NCI-H446 treated with DMSO at 0.1 percent for 48 hours (cell line): ENCODE measurements at places on chromosomes 1 and 21.

DNA sequence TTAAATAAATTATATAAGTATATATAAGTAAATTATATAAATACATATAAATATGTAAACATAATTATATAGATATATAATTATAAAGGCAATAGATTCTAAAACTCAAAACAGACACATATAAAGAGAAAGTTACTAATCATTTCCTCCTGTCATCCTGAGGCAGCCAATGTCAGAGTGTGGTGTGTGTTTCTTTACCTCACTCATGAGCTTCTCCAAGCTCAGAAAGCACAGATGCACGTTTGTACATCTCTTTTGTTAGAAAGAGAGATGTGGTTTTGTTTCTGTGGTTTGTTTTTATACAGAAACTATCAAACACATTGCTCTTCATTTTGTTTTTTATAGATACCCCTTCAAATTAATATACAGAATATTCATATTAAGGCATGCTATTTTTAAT is 594.8 kb downstream of the USP25 start:
- no peak for DNase-seq

DNA sequence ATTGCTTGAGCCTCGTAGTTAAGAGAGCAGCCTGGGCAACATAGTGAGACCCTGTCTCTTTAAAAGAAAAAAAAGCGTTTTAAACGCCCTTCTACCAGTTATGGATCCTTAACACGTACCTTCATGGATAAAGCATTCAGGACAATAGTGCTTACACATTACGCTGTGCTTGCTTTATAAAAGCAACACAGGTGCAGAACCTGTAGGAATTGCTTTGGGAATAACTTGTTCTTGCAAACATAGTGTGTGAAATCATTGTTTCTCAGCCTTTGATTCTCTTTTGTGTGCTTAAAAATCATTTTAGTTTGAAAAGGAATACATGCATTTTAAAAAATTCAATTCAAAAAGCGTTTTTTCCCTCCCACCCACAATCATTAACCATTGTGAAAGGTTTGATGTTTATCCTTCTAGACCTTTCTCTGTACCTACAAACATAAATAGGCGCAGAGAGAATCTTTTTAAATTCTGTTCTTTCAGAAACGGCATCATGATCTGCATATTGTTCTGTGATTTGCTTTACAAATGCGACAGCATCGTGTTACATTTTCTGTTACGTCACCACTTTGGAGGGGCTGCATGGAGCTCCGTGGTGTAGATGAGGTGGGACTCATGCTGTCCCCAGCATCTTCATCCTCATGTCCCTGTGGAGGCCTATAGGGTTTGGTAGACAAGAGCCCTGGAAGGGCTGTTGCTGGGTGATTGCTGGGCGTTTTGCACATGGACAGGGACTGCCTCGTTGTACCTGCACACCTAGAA is 54.6 kb downstream of the SPSB1 start:
- DNase-seq: no peak

DNA sequence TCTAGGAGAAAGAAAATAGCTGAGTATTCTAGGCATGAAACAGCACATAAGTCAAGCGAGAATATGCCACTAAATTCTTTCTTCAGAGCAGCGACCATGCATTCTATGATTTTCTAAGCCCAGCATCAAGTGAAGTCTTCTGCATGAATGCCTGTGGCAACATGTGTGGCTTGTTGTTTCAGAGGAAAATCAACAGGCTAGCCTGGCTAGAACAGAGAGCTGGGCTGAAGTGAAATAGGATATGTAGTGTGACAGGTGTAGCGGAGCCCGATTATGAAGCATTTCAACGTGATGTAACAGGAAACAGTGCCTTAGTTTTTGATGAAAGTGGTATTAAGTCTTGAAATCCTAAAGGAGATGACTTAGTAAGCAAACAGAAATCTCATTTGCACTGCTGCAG is 7.0 kb downstream of the CSDE1 start:
- no peak for DNase-seq

DNA sequence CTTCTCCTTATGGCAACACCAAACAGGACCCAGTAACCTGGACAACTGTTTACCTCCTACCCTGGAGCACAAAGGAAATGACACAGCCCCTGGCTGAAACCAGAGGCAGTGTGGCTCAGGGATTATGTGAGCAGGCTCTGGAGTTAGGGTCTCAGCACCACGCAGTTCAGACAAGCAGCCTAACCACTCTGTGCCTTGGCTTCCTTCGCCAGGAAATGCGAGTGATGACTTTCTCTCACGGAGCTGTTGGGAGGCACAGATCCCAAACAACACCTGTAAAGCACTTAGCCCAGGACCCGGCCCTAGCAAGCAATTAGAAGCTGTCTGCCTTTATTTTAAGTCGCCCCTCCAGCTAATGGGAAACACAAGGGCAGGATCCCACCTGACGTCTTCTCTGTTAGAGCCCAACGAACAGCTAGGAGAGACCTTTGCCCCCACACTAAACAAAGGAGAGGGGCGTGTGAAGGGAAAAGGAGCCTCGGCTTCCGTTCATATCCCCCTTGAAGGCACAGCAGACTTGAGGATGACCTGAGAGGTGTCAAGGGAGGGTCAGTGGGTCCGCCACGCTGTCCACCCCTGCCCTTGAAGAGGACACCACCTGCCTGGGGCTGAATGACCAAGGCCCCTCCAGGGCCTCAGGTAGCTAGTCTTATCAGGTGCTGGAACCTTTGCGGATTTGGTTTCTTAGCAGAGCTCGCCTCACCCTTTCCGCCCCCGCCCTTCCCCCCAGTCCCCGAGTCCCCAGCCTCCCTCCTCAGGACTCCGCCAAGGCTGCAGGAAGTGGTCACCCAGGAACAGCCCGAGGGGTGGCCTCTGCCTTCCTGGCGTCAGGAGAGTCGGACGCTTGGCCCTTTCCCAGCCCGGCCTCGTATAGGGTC is 860 bp downstream of the TMEM63A start:
- no peak for DNase-seq

GRCh38 chr1:236181059-236181458 is 38.7 kb downstream of the GPR137B start:
- DNase-seq: no peak

DNA sequence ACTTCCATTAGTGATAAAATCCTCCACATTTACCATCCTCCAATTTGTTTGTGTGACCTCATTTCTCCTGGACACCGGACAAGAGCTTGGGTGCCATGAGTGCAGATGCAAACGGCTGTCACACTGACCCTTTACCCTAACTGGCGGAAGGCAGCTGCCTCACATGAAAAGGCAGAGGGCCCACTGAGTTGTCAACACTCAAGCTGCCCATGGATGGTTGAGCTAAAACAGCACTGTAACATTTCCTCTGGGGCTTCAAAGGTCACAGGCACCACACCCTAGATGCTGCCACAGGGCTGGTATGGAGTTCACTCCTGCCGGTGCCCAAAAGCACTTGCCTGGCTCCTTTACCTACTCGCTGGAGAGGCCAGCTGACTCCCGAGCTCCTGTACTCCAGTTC is 653.4 kb downstream of the KCNT2 start:
- DNase-seq: no peak

DNA sequence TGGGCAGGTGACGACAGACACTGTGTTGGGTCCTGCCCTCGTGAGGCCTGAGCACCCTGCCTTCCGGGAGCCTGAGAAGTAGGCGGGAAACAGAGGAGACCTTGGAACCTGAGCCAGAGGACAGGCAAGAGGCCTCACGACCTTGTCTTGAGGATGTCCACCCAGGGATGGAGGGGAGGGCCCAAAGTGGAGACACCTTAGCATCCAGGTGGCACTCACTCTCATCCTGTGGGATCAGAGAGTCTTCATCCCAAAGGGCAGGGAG is 347.2 kb downstream of the NPHP4 start:
- no peak for DNase-seq

DNA sequence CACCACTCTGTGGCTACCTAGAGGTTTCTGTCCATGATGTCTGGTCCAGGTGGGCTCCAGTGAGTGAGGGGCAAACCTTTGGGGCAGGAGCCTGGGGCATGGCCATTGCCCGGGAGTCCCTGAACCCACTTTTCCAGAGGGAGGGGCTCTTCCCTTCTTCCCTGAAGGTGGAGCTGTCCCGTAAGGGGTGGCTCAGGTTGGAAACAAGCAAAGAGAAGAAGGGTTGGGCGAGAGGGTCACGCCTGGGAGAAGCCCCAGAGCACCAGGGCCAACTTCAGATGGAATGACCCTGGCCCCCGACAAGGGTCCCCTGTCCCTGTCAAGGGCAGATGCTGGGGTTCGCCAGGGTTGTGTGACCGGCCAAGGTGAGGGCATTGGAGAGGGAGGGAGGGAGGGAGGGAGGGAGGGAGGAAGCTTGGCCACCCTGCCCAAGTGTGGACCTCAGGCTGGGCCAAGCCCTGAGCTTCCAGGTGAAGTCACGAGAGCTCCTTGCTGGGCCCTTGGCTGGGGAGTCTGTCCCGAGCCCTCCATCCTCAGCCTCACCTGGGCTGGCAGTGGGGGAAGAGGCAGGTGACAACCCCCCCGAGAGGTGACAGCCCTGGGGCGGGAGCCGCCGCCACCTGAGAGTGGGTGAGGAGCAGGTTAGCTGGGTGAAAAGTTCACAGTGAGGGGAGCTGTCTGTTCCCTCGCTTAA is 69.6 kb downstream of the DHRS3 start:
- no peak for DNase-seq

- DNase-seq: no peak
Observed at GRCh38 chr1:63861052-63861691, 87.4 kb downstream of the ROR1 start.

GRCh38 chr1:36846357-36846756 is 188.0 kb downstream of the GRIK3 start:
- no peak for DNase-seq

- DNase-seq: no peak
Observed at GRCh38 chr1:19757641-19758040, 42.1 kb downstream of the TMCO4 start.

- DNase-seq: no peak
Observed at GRCh38 chr1:85297855-85298629, 21.6 kb upstream of the BCL10 start.

- no peak for DNase-seq
Observed at GRCh38 chr1:85132078-85132720, 68.6 kb downstream of the SYDE2 start.

- no peak for DNase-seq
Observed at GRCh38 chr1:213602796-213603486, 384.8 kb upstream of the PROX1 start.

- no peak for DNase-seq
Observed at GRCh38 chr1:196611873-196612272, 3.6 kb upstream of the KCNT2 start.
